ENCODE measurements at places on chromosomes 1 and 21.

DNA sequence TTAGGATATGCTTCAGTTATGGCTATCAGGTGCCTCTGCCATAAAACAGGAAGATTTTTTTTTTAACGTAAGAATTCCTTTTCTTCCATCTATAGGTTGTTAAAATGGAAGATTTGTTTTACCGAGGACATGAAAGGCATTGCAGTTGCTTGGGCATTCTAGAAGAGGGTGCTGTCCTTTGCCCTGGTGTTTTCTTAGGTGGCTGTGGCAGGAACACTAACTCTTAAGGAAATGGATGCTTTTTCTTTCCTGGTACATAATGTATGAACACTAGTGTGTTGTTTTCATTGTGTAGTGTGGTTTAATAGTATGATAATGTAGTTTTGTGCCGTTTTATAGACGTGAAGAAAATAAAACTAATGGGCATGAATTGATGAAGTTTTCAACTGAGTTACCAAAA is 47.2 kb downstream of the UCK2 start:
- no peak for DNase-seq

DNA sequence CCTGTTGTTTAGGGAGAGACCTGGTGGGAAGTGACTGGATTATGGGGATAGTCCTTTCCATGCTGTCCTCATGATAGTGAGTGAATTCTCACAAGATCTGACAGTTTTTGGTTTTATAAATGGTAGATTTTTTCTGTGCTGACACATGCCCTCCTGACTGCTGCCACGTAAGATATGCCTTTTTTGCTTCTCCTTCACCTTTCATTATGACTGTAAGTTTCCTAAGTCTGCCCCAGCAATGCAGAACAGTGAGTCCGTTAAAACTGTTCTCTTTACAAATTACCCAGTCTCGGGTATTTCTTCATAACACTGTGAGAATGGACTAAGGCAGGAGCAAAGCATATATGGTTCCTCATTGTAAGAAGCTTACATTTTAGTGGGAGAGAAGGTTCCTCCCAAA is 1727.2 kb downstream of the NCAM2 start:
- DNase-seq: no peak

DNA sequence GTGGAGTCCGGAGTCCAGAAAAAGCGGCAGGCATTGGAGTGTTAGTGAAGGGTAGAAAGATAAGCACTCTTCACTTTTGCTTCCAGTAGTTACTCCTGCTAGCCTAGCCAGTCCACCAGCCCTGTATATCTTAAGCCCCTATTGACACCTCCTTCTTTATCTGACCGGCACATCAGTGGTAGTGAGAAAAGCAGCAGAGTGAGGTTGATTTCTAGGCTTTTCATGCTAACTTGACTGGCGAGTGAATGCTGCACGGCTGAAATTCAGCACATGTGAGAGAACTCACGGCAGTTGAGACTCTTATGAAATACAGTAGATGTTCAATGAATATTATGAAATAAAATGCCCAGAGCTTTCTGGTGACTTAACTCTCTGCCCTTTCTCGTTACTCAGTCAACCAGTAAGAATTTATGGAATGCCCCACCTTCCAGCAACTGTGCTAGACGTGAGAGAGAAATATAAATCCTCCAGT is 128.2 kb downstream of the CACHD1 start:
- peak; percentile 42 for DNase-seq

GRCh38 chr1:208534599-208534897 is 290.4 kb upstream of the PLXNA2 start:
- no peak for DNase-seq

GRCh38 chr1:27469334-27469733 is 20.6 kb downstream of the WASF2 start:
- no peak for DNase-seq

DNA sequence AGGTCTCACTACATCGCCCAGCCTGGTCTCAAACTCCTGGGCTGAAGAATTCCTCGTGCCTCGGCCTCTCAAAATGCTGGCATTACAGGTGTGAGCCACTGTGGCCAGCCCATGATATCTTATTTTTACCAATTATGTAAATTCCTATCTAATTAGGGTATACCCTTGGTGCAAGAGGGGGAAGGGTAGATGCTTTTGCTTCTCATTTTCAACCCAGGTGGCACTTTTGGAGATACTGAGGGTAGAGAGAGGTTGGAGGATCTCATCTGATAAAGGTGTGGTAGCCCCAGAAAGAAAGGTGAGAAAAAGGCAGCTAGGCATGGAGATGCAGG is 17.4 kb downstream of the ENSA start:
- no peak for DNase-seq

- DNase-seq: peak; percentile 11
Measured at GRCh38 chr21:32004291-32004690, 131.5 kb downstream of the HUNK start.

- DNase-seq: no peak
Measured at GRCh38 chr1:145879775-145880174, 5.9 kb downstream of the ANKRD35 start.

DNA sequence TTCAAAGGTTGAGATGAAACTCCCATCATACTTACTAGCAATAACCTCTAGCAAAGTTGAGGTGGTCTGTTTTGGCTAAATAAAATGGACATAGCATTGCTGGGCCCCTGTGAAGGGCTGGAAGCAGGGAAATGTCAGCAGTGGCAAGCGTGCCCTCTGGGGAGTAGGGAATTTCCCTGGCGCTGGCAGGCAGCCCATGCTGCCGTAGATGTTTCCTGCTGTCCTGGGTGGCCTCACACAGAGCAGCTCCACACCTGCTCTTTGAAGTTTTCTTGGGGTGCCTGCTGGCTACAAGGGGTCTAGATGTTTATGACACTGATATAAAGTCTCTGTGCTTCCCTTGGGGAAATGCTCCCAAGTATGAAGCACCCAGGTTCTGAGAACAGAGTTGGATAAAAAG is 30.2 kb downstream of the ADARB1 start:
- DNase-seq: no peak

DNA sequence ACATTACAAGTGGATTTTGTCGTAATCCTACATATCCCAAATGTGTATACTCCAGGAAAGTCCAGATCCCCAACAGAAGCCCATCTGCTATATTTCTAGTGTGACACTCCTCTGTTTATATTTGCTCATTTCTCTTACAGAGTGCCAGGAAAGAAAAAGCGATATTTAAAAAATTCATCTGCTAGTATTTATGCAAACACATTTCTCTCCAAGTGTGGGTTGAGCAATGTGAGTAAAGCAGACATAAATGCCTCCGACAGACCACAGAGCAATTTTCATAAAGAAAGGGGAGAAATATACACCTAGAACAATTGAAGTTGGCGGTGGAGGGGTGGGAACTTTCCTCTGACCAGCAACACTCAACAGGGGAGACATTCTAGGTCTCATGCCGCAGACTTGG is 22.2 kb upstream of the RAP1A start:
- no peak for DNase-seq

DNA sequence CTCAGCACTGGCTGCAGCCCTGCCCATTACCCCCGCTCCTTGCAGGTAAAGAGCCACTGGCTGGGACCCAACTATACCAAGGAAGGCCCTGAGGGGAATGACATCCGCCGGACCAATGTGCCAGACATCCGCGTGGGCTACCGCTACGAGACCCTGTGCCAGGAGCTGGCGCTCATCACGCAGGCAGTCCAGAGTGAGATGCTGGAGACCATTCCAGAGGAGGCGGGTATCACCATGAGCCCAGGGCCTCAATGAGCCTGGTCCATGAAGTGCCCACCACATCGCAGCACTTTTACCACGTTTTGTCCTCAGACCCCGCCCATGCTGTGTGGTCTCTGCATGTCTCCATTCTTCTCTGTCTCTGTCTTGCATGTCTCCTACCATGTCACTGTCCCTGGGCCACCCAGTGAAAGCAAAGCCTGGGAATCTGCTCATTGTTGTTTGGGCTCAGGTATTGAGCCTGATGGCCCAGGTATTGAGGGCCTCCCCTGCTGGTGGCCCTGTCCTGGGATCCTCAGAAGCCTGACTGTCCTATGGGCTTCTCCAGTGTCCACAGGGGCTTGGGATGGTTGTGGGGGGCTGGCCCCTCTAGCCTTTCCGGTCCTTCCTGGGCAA is 11.4 kb downstream of the AMPD2 start:
- DNase-seq: no peak

GRCh38 chr1:66778266-66778665 is 22.8 kb downstream of the INSL5 start:
- no peak for DNase-seq

DNA sequence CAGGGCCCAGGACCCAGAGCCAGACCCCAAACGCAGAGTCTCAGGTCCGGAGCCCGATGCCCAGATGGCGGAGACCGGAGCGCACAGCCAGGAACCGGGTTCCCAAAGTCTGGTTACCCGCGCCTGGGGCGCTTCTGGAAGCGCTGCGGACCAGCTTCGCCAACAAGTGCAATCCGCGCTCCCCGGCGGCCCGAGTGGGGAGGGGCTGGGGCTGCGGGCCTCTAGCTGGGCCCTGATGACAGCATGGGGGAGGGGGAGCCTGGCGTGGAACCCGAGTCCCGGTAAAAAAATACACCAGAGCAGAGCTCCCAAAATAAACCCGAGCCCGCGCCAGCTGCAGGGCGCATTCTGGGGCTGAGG is 494 bp downstream of the NT5C1A start:
- no peak for DNase-seq

DNA sequence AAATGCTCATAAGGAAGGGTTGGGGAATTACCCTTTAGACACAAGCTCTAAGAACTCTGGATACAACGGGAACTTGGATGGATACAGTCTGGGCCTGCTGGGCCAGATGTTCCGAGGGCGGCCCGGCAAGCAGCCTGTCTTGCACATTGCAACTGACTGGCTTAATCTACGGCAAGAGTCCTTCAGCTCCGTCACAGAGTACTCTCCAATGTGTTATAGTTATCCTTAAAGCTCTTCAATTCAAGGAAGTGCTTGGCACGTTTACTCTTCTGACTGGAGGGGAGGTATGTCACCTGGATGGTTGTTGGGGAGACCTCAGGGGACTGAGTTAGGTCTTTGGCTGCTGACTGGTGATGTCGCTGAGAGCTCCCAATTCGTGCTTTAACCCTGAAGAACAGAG is 1.1 kb upstream of the CFAP141 start:
- no peak for DNase-seq

- DNase-seq: no peak
Measured at GRCh38 chr1:216705676-216706075, 17.6 kb downstream of the ESRRG start.

DNA sequence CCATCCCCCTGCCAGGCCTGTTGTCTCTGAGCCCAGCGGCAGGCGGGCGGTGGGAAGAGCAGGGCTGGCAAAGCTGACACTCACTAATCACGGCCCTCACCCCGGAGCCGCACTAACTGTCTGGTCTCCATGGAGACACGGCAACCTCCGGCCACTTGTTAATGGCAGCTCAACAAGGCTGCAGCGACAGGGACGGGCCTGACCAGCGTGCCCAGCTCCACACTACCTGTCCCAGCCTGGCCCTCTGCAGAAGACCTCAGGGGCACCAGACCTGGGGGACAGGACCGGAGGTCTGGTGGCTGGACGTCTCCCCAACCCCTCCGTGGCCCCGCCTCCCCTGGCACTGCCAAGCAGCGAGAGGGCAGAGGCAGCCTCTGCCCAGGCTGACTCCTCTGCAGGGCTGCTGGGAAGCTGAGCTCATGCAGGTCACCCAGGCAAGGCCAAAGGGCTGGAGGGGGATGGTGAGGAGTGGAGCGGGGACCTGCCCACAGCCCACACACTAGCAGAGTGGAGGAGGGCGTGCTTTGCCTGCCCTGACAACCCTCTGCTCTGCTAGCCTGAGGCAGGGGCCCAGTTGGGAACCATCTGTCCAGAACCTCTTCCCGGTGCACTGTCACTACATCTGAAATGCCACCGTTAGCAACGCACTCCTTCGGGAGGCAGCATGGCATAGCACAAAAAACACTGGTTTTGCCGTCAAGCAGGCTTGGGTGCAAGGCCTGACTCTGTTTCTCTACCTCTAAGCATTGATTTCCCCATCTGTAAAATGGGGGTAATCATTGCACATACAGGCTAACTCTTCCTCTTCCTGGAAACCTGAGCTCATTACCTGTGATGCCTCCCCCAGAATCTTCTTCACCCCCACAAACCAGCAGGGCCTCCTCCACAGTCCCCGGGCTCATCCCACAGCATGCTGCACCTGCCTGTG is 29.6 kb upstream of the WASF2 start:
- no peak for DNase-seq

- no peak for DNase-seq
Measured at GRCh38 chr21:17495680-17496079, 17.2 kb upstream of the CXADR start.

- no peak for DNase-seq
Measured at GRCh38 chr1:184891440-184891839, 82.9 kb downstream of the NIBAN1 start.

DNA sequence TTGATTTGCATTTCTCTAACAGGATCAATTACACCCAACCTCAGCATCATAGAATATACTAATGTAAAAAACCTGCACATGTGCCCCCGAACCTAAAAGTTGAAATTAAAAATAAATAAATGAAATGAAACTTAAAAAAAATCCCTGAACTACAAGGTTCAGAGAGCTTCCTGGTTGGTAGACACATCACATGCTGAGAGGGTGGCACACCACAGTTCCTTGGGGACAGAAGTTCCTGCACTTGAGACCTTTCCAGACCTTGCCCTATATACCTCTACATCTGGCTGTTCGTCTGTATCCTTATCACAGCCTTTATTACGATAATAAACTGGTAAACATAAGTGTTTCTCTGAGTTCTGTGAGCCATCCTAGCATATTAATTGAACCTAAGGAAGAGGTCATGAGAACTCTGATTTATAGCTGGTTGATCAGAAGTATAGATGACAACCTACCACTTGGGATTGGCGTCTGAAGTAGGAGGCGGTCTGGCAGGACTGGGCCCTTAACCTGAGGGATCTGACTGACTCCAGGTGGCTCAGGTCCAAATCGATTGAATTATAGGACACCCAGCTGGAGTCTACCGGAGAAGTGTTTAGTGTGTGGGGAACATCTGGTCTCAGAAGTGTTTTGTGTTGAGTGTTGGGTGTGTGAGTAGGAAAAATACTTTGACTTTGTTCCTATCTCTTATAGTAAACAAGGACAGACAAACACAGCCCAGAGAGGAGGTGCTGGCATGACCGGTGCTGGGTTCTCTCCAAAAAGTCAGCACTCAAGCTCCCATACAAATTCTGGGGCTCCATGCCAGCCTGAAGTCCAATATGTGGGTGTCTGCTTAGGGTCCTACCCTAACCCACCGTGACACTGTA is 19.0 kb downstream of the C1orf115 start:
- DNase-seq: no peak

DNA sequence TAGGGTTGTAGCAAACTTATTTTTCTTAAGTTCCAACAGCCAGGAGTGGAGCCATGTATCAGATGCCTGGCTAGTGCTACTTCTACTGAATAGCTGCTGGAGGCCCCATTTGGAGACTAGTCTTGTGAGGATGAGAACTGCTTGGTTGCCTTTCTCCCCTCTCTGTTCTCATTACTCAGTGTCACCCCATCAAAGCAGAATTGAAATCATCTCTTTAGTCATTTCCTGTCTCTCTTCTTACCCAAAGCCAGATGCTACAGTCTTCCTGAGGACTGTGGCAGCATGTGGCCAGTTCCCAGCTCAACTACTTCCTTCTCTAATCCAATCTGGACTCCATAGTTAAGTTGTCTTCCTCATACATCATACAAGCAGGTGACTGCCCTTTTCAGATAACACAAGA is 197.5 kb downstream of the BRINP2 start:
- DNase-seq: no peak
